MCF 10A (cell line): ENCODE measurements at places on chromosomes 5 and 9.

- H3K4me1 ChIP-seq: no peaks in the 10 kb centered on the region
- DNase-seq: peak; percentile 11
- H3K27me3 ChIP-seq: peaks cover 17% of the 10 kb centered on the region
- no peak overlapping the region for H3K27ac ChIP-seq
- H3K4me3 ChIP-seq: no peak overlapping the region
Measured at GRCh38 chr5:53733853-53734252, 173.4 kb downstream of the NDUFS4 start.

- no peak overlapping the region for H3K27ac ChIP-seq
- no peaks in the 10 kb centered on the region for H3K27me3 ChIP-seq
- H3K4me3 ChIP-seq: no peak overlapping the region
- peaks cover 1% of the 10 kb centered on the region for H3K36me3 ChIP-seq
- no peaks in the 10 kb centered on the region for H3K4me1 ChIP-seq
- DNase-seq: no peak
Measured at GRCh38 chr9:125430161-125431011, 168.8 kb downstream of the GAPVD1 start.

- H3K27ac ChIP-seq: no peak overlapping the region
- no peaks in the 10 kb centered on the region for H3K36me3 ChIP-seq
- peaks cover 93% of the 10 kb centered on the region for H3K27me3 ChIP-seq
- H3K4me1 ChIP-seq: no peaks in the 10 kb centered on the region
- H3K4me3 ChIP-seq: no peak overlapping the region
- DNase-seq: no peak
Measured at GRCh38 chr9:73074176-73074708, 77.4 kb upstream of the ANXA1 start.

- no peaks in the 10 kb centered on the region for H3K27me3 ChIP-seq
- no peak overlapping the region for H3K4me3 ChIP-seq
- peaks cover 31% of the 10 kb centered on the region for H3K4me1 ChIP-seq
- no peaks in the 10 kb centered on the region for H3K36me3 ChIP-seq
- peak; percentile 93 for DNase-seq
Measured at GRCh38 chr9:116141864-116142561, 11.6 kb upstream of the PAPPA start.

GRCh38 chr5:141780952-141781781 lies 97.0 kb downstream of the PCDH1 start:
- DNase-seq: no peak
- H3K27ac ChIP-seq: no peak overlapping the region
- peaks cover 7% of the 10 kb centered on the region for H3K36me3 ChIP-seq
- no peak overlapping the region for H3K4me3 ChIP-seq

DNA sequence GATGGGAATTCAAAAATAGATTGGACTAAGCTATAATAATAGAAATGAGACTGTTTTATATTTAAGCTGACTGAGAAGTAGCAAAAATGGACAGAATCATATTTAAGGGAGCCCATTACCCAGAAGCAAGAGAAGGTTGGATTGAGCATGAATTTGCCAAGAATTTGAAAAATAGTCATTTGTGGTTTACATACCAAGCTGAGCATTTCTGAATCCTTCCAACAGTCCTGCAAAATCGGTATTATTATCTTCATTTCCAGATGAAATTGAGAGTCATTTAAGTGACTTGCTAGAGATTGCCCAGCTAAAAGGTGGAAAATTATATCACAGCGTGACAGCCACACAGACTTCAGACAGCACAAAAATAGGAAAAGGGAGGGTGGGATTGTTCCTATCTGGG lies 48.4 kb downstream of the TNFSF15 start:
- no peak for DNase-seq
- H3K36me3 ChIP-seq: no peaks in the 10 kb centered on the region
- peaks cover 35% of the 10 kb centered on the region for H3K27me3 ChIP-seq
- no peaks in the 10 kb centered on the region for H3K4me1 ChIP-seq

GRCh38 chr9:136121801-136122200 lies 3.1 kb upstream of the TMEM250 start:
- no peaks in the 10 kb centered on the region for H3K4me1 ChIP-seq
- H3K27ac ChIP-seq: no peak overlapping the region
- H3K36me3 ChIP-seq: no peaks in the 10 kb centered on the region
- no peak for DNase-seq

DNA sequence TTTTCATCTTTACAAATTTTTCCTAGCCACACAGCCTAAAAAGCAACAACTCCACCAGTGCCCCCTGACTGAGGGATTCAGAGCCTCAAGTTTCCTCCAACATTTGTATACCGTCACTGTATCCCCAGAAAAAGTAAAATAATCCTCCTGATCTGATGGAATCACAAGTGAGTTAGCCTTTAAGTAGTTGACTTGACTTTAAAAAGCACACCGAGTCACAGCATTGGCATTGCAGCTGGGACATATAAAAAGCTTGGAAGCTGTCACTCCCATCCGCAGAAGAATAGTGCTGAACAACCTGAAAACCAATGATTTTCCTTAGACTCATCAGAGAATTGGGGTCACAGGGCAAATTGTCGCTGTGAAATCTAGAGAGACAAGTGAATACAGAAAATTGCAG lies 41.6 kb upstream of the FBN2 start:
- peak overlapping the region; percentile 73 for H3K27ac ChIP-seq
- no peaks in the 10 kb centered on the region for H3K36me3 ChIP-seq
- no peaks in the 10 kb centered on the region for H3K27me3 ChIP-seq
- no peak for DNase-seq
- peaks cover 24% of the 10 kb centered on the region for H3K4me1 ChIP-seq

GRCh38 chr5:78716206-78716605 lies 67.6 kb upstream of the LHFPL2 start:
- no peak overlapping the region for H3K4me3 ChIP-seq
- H3K4me1 ChIP-seq: peaks cover 6% of the 10 kb centered on the region
- H3K27me3 ChIP-seq: no peaks in the 10 kb centered on the region

GRCh38 chr9:33129886-33130881 lies 37.0 kb downstream of the B4GALT1 start:
- peak overlapping the region; percentile 96 for H3K27ac ChIP-seq
- peaks cover 59% of the 10 kb centered on the region for H3K4me1 ChIP-seq
- peak; percentile 75 for DNase-seq
- no peaks in the 10 kb centered on the region for H3K27me3 ChIP-seq

- H3K27ac ChIP-seq: peak overlapping the region; percentile 21
- peak; percentile 23 for DNase-seq
- H3K4me1 ChIP-seq: peaks cover 12% of the 10 kb centered on the region
Measured at GRCh38 chr5:22842574-22842973, 10.6 kb downstream of the CDH12 start.

GRCh38 chr9:121700165-121700831 lies 48.9 kb downstream of the DAB2IP start:
- peaks cover 29% of the 10 kb centered on the region for H3K4me1 ChIP-seq
- peak; percentile 91 for DNase-seq
- H3K27ac ChIP-seq: peak overlapping the region; percentile 79
- no peaks in the 10 kb centered on the region for H3K27me3 ChIP-seq

DNA sequence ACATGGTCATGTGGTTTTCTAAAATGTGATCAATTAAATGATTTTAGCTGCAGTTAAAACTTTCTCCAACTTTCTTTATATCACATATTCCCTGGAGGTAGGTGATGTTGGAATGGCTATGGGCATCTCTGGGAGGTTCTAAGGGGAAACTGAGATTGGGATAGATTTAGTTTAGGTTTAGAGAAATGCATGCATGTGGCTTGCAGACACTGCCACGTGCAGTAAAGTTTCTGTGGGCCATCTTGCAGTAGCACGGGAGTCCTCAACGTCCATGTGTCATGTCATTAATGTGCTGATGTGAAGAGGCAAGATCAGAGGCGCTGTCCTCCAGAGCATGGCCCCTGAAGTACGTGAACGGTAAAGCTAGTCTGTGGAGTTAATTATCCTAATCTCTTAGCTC lies 532.7 kb downstream of the SEMA5A start:
- H3K4me1 ChIP-seq: peaks cover 28% of the 10 kb centered on the region
- H3K27me3 ChIP-seq: no peaks in the 10 kb centered on the region
- H3K36me3 ChIP-seq: no peaks in the 10 kb centered on the region
- no peak overlapping the region for H3K4me3 ChIP-seq

- peaks cover 9% of the 10 kb centered on the region for H3K4me1 ChIP-seq
- H3K27ac ChIP-seq: no peak overlapping the region
- no peaks in the 10 kb centered on the region for H3K36me3 ChIP-seq
- no peaks in the 10 kb centered on the region for H3K27me3 ChIP-seq
- DNase-seq: no peak
Measured at GRCh38 chr5:111146053-111146452, 53.9 kb downstream of the WDR36 start.

DNA sequence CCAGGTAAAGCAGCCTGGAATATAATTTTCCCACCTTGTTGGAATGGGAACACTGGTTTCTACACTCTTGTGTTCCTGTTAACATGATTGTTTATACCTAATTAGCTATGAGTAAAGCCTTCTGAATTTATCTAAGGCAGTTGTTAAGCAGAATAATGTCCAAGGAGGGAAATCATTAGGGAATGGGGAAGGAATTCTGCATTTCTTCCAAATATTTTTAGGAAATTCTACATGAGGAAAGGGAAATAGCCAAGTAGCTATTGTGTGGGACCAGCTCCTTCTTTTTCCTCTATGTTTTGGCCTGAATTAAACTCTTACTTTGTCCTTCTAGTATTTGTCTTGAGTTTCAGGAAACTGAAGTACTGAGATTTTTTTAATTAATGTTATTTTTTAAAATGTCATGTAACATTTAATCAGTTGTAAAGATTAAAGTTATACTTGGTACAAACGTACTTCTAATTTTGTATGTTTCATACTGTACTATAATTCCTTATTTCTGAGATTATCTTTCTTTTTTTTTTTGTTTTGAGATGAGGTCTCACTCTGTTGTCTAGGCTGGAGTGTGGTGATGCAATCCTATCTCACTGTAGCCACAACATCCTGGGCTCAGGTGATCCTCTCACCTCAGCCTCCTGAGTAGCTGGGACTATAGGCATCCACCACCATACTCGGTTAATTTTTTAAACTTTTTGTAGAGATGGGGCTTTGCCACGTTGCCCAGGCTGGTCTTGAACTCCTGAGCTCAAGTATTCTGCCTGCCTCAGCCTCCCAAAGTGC lies 28.5 kb downstream of the ANKDD1B start:
- H3K27me3 ChIP-seq: no peaks in the 10 kb centered on the region
- no peak overlapping the region for H3K27ac ChIP-seq
- H3K36me3 ChIP-seq: no peaks in the 10 kb centered on the region
- peak; percentile 7 for DNase-seq
- H3K4me3 ChIP-seq: no peak overlapping the region

DNA sequence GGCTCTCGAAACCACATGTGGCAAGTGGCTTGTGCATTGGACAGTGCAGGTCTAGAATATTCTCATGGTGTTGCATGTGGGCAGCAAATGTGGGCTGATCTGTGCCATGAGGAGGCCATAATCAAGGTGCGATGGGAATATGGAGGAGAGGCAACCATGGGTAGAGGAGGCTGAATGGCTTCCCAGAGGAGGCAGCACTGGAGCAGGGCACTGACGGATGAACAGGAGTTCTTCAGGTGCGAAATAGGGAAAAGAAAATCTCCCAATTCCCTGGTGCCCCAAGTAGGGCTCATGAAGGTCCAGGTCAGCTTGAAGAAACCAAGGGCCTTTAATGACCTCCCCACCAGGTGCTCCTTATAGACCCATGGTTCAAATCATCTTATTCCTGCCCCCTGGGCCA lies 126.5 kb downstream of the RXRA start:
- peaks cover 31% of the 10 kb centered on the region for H3K4me1 ChIP-seq
- H3K27me3 ChIP-seq: no peaks in the 10 kb centered on the region
- H3K36me3 ChIP-seq: peaks cover 16% of the 10 kb centered on the region
- no peak overlapping the region for H3K27ac ChIP-seq
- DNase-seq: no peak

DNA sequence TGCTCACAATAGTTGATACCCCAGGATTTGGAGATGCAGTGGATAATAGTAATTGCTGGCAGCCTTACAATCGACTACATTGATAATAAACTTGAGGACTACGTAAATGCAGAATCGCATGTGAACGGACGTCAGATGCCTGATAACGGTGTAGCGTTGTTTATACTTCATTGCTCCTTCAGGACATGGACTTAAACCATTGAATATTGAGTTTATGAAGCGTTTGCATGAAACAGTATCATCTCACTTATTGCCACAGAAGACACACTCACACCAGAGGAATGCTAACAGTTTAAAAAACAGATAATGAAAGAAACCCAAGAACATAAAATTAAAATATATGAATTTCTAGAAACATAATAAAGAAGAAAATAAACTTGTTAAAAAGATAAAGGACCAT lies 101.6 kb downstream of the GABBR2 start:
- no peak for DNase-seq
- no peaks in the 10 kb centered on the region for H3K27me3 ChIP-seq
- peaks cover 12% of the 10 kb centered on the region for H3K4me1 ChIP-seq
- H3K36me3 ChIP-seq: no peaks in the 10 kb centered on the region

GRCh38 chr9:120619751-120620655 lies 40.0 kb upstream of the CDK5RAP2 start:
- no peaks in the 10 kb centered on the region for H3K27me3 ChIP-seq
- DNase-seq: peak; percentile 71
- H3K4me1 ChIP-seq: peaks cover 25% of the 10 kb centered on the region
- no peak overlapping the region for H3K4me3 ChIP-seq
- peak overlapping the region; percentile 7 for H3K27ac ChIP-seq

GRCh38 chr5:120405923-120406322 lies 58.2 kb upstream of the PRR16 start:
- H3K36me3 ChIP-seq: no peaks in the 10 kb centered on the region
- DNase-seq: peak; percentile 49

- H3K4me1 ChIP-seq: no peaks in the 10 kb centered on the region
- H3K4me3 ChIP-seq: no peak overlapping the region
- no peak for DNase-seq
Measured at GRCh38 chr5:38023799-38024198, 184.0 kb upstream of the GDNF start.

GRCh38 chr5:156087577-156088110 lies 239.3 kb upstream of the SGCD start:
- H3K27me3 ChIP-seq: no peaks in the 10 kb centered on the region
- no peak overlapping the region for H3K4me3 ChIP-seq
- H3K4me1 ChIP-seq: no peaks in the 10 kb centered on the region
- DNase-seq: no peak
- no peaks in the 10 kb centered on the region for H3K36me3 ChIP-seq

- H3K27ac ChIP-seq: no peak overlapping the region
- no peaks in the 10 kb centered on the region for H3K36me3 ChIP-seq
- no peaks in the 10 kb centered on the region for H3K4me1 ChIP-seq
- H3K4me3 ChIP-seq: no peak overlapping the region
- no peaks in the 10 kb centered on the region for H3K27me3 ChIP-seq
Measured at GRCh38 chr9:22098643-22099332, 89.7 kb upstream of the CDKN2B start.

GRCh38 chr5:145203193-145203592 lies 631.9 kb downstream of the PRELID2 start:
- H3K4me1 ChIP-seq: no peaks in the 10 kb centered on the region
- H3K27ac ChIP-seq: no peak overlapping the region
- H3K27me3 ChIP-seq: no peaks in the 10 kb centered on the region
- no peak for DNase-seq
